Stimulated activated CD4-positive, alpha-beta T cell treated with anti-CD3 and anti-CD28 coated beads, TNF-alpha, amount 100 ng/mL, for 1 hour (primary cell): ENCODE measurements at places on chromosomes 2 and 18.

- no peak for DNase-seq
These were observed 150.7 kb downstream of the CCDC102B start for GRCh38 chr18:68948622-68949021.

DNA sequence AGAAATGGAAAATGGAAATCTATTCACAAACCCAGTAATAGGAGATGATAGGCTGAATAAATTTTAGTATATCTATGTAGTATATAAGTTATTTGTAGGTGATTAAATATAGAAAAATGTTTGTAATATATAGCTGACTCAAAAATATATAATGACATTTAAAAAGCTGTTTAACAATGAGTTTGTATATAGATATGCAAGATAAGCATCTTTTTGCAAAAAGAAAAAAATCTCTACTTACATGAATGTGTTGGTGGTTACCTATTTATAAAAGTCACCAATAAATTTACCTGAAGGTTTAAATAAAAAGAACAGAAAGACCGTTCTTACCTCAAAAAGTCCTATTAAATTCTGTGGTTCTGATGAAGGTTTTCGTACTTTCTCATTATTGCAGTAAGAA is 71.3 kb downstream of the LRPPRC start:
- DNase-seq = no peak

- DNase-seq = no peak
These were observed 6.0 kb downstream of the ANKRD44 start for GRCh38 chr2:197304556-197305011.

GRCh38 chr2:174778085-174778981 is 14.1 kb upstream of the CHRNA1 start:
- peak; percentile 8 for DNase-seq

DNA sequence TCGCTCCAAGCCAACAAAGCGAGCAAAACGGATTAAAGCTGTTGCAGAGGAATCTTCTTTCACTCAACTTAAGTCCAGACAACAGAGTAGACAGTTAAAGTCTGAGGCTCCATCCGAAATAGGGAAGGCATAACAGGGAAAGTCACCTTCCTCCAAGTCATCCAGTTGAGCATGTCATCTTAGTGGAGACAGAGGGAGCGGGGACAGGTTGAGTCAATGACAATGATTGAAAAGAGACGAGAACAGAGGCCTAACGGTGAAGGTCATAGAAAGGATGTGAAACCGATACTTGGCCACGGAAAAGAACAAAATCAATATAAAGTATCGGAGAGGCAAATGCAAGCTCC is 455 bp downstream of the C18orf32 start:
- DNase-seq = no peak

- no peak for DNase-seq
These were observed at the start of gene KCNIP3 for GRCh38 chr2:95296880-95297487. TSS of gene KCNIP3 (plus strand) at chr2:95297347. CDS start at chr2:95297439, 92 bp downstream.

GRCh38 chr18:71001597-71001996 is 712.8 kb downstream of the SOCS6 start:
- DNase-seq = no peak

DNA sequence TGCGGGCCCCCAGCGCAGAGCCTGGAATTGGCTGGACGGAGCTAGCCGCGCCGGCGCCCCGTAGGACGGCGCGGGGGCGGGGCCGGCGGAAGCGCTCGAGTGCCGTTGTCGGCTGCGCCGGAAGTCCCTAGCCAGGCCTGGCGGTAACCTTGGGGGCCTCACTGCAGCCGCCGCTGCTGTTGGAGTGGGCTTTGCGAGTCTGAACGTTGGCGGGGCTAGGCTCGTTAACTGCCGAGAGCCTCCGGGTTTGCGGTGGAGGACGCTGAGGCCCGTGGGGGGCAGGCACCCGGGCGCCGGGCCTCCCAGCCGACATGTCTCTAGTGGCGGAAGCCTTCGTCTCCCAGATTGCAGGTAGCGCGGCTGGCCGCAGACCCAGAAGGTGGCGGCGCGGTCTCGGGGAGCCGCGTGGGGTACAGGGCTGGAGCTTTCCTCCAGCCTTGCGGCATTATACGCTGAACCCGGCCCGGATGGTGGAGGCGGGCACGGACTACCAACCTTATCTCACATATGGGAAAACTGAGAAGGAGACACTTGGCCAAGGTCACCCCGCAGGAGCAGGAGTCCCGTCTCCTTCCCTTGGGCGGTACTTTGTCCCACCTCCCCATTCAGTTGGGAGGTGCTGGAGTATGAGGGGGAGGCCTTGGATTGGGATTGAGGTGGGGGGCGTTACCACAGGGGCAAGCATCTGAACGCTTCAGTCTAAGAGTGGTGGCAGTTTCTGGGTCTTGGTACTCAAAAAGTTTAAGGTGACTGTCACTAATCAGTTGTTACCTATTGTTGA is at the start of gene MTX2:
TSS of gene MTX2 (plus strand) at position 124 of the 781 bp plus-strand sequence. CDS start at position 312, 188 bp downstream.
- DNase-seq = peak; percentile 38

- no peak for DNase-seq
These were observed 33.1 kb downstream of the MEX3C start for GRCh38 chr18:51164342-51164741.

- DNase-seq = no peak
These were observed 645.1 kb downstream of the CNTNAP5 start for GRCh38 chr2:124670187-124670586.

DNA sequence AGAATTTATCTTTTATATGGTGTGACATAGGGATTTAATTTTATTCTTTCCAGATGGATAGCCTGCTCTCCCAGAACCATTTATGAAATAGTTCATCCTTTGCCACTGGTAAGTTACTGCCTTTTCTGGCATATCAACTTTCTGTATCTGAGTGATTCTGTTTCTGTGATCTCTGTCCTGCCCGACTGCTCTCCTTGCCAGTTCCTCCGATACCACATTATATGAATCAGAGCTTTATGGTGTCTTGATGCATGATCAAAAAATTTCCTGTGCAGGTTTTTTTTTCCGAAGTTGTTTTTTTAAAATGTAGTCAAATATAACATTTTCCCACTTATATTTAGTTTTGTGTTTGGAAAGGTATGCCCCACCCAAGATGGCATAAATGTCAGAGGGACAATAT is 242.5 kb downstream of the CYP26B1 start:
- no peak for DNase-seq

- no peak for DNase-seq
These were observed 7.0 kb downstream of the INHBB start for GRCh38 chr2:120352696-120353590.

DNA sequence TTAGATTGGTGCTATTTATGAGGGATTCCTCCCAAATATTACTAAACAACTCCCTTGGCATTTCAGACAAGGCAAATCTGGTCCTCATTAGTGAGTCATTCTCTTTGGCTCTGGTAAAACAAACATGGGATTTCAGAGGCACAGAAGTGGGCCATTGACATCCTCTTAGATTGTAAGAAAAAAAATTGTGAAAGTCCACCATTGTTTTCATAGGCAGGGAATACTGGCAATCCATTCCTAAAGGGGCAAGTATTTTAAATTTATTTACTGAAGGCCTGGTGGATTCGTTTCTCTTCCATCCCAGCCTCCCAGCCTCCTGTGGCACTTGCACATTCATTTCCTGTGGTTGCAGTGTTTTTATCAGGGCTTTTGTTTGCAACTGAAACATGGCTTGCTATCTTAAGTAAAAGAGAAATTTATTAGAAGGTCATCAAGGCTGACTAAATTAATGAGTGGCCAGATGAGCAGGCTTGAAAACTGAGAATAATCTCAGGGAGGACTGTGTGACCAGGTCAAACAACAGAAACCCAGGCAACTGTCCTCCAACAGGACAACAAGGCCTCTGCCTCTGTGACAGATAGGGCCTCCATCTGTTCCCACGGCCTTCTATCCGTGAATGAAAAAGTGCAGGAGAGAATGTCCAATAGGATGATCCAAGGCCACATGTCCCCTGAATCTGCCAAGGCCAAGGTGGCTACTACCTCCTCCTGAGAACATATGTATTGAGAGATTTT is 23.1 kb upstream of the TNFAIP6 start:
- DNase-seq = no peak

DNA sequence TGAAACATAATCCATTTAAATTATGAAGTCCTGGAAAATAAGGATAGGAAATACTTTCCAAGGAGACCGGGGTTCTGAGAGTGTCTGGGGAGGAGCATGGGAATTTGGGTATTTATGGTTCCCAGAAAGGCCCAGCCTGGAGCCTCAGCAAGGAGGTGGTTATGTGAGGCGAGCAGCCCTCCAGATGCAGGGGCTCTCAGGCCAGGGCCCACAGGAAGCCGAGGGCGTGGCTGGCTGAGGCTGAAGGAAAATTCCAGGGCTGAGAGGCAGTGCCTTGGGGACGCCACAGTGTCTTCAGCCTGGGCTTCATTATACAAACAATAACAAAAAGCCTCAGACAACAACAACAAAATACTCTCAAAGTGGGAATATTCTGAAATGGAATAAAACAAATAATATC is 86.9 kb upstream of the SERPINE2 start:
- DNase-seq = no peak

DNA sequence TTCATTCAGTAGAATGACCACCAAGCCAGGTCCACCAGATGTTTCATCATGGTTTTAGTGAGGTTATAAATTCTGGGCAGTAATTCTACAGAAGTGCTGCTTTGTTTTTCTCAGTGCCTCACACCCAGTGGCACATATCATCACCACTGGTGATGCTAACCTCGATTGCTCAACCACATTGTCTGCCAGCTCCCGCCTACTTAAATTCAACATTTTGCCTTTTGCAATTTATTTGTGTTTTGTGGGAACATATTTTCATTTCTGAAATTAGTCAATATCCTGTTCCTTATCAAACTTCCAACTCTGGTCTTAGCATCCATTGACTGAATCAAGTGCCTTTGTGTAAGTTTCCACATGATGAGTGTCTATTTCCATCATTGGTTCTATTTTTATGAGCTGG is 62.3 kb upstream of the TMEM178A start:
- DNase-seq = no peak

- DNase-seq = no peak
These were observed 616.1 kb downstream of the IRS1 start for GRCh38 chr2:226183550-226183949.

GRCh38 chr18:76195601-76196000 is 299.4 kb downstream of the ZNF516 start:
- no peak for DNase-seq

GRCh38 chr2:234816056-234816455 is 135.8 kb upstream of the SH3BP4 start:
- DNase-seq = no peak

- no peak for DNase-seq
These were observed 14.4 kb downstream of the INHBB start for GRCh38 chr2:120360307-120360855.

GRCh38 chr2:121634354-121635307 is 14.6 kb downstream of the CLASP1 start:
- no peak for DNase-seq

DNA sequence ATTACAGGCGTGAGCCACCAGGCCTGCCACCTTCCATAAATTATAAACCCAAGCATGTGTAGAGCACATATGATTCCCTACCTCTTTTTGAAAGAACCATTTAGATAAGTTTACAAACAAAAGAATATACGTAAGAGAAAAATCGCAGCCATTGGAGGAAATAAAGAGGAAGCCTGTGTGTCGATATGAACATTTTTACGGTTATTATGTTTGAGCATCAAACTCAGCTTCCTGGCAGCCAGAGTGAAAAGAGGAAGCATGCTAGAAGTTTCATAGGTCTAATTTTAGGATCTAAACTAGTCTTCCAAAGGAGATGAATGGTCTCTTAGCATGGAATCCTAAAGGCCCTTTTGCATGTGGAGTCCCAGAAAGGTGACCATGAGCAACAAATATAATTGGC is 104.3 kb downstream of the PLB1 start:
- DNase-seq = no peak

GRCh38 chr2:99615247-99615771 is 125.5 kb upstream of the REV1 start:
- no peak for DNase-seq

DNA sequence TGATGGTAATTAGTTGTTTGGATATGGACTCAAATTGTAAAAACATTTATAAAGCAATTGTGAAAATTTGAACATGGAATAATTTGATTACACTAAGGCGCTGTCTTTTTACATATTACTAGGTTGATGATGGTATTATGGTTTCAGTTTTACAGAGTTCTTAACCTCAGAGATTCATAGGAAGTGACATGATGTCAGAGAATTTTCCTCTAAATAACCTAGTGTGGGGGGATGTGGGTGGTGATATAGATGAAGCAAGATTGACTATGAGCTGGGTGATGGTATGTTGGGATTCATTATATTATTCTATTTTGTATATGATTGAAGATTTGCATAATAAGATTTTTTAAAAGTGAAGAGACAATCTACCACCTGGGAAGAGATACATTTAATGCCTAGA is 45.9 kb upstream of the ATP5MC3 start:
- no peak for DNase-seq

GRCh38 chr2:188391354-188391753 is 99.7 kb downstream of the GULP1 start:
- no peak for DNase-seq

- DNase-seq = no peak
These were observed 54.4 kb downstream of the CWC22 start for GRCh38 chr2:179952658-179953057.

- DNase-seq = no peak
These were observed 516 bp upstream of the DOCK10 start for GRCh38 chr2:225042800-225043167.

- no peak for DNase-seq
These were observed 175.2 kb downstream of the SNTG2 start for GRCh38 chr2:1125633-1126370.

GRCh38 chr2:156867201-156867600 is 390.3 kb upstream of the GALNT5 start:
- no peak for DNase-seq

GRCh38 chr2:128279786-128280157 is 38.9 kb downstream of the HS6ST1 start:
- no peak for DNase-seq

GRCh38 chr2:171895786-171896185 is 1.7 kb upstream of the SLC25A12 start:
- DNase-seq = no peak
